ENCODE measurements at places on chromosomes 2 and 18. TPM values are rescaled to one million over a fixed set of nuclear protein-coding genes. Genes with fewer than 3 reads are reported as not detected.

GRCh38 chr2:64737547-64737946 is 83.8 kb upstream of the SERTAD2 start:
- H3K36me3 ChIP-seq, result no peaks in the 10 kb centered on the region
- H3K4me3 ChIP-seq, result no peak overlapping the region
- H3K27ac ChIP-seq, result no peak overlapping the region
- no peaks in the 10 kb centered on the region for H3K4me1 ChIP-seq
- no peak for DNase-seq

GRCh38 chr18:34787931-34788532 is 77.9 kb downstream of the DTNA start:
- H3K4me1 ChIP-seq, result no peaks in the 10 kb centered on the region
- no peak for DNase-seq
- H3K4me3 ChIP-seq, result no peak overlapping the region
- no peaks in the 10 kb centered on the region for H3K27me3 ChIP-seq
- no peaks in the 10 kb centered on the region for H3K36me3 ChIP-seq

- H3K27ac ChIP-seq, result no peak overlapping the region
- H3K4me1 ChIP-seq, result no peaks in the 10 kb centered on the region
- DNase-seq, result no peak
- no peaks in the 10 kb centered on the region for H3K36me3 ChIP-seq
Observed at GRCh38 chr18:6031002-6031401, 135.7 kb upstream of the TMEM200C start.

The SIX3 gene
- total RNA-seq, result 2.0 TPM

DNA sequence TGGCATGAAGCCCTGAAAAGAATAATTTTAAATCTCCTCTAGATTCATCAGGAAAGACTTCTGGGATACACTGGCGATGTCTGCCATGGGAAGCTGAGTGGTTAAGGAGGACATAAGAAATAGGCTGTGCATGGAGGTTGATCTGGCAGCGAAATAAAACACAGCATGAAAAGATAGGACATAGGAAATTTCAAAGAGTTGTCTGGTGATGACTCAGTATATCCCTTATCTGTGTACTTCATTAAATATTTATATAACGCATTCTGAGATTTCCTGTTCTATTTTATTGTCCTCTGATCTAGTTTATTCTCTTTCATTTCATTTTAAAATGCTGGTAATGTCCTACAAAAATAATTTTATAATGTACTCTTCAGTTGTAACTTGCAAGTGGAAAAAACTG is 1337.3 kb upstream of the DDX18 start:
- no peaks in the 10 kb centered on the region for H3K4me1 ChIP-seq
- H3K4me3 ChIP-seq, result no peak overlapping the region
- H3K27ac ChIP-seq, result no peak overlapping the region
- no peak for DNase-seq

DNA sequence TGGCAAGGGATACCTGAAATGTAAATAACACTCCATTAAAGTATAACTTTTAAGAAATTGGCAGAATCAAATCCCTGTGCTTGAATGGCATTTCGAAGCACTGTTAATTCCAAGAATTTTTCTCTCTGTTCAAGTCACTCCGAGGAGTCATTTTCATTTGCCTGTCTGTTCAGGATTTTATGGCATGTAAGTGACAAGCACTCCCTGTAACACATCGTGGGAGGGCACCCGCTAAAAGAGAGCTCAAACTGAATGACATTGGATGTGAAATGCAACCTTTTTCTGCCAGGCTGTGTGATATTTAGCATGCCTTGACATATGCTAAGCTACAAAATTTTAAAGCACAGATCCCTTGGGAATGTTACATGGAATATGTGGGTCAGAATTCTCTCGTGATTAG is 339.6 kb downstream of the LRRTM1 start:
- H3K27me3 ChIP-seq, result peaks cover 3% of the 10 kb centered on the region
- no peaks in the 10 kb centered on the region for H3K4me1 ChIP-seq
- no peak for DNase-seq
- H3K27ac ChIP-seq, result no peak overlapping the region
- no peaks in the 10 kb centered on the region for H3K36me3 ChIP-seq
- no peak overlapping the region for H3K4me3 ChIP-seq
